ENCODE measurements at places on chromosomes 7 and 10.
A peak's percentile ranks its signal among the peaks of the same experiment; 100 is the strongest.

GRCh38 chr7:117008886-117009531, 55.7 kb downstream of the ST7 start:
- no peak for DNase-seq

DNA sequence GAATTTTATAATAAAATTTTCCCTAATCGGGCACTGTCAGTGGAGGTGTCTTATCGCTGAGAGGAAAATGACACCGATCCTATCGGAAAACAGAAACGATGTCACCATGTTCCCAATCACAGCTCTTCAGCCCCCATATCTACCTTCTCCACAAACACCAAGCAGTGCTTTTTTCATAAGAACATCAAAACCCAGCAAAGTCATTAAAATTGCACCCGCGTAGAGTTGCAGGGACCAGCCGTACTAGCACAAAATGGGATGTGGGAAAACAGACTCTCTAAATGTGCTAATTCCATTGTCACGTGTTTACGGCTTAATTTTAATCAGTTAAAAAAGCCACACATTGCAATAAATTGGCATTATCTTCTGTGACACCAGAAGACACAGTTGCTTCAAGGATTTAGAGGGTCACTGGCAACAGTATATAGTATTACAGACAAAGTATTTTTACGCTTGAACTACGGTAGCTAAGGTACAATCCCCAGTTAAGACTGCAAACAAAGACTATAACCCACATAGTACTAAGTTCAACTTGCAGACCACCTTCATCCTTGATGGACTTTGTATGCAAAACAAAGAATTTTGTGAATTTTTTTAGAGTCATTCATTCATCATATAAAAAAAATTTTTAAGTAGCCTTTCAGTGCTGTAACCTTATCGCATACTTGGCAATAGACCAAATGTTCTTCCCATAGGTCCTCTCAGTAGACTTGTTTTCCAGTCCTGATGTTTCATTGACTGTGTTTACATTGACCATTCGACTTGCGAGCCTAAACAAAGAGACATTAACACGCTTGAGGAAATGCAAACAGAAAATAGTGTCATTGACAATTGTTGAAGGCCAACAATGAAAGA, 116.0 kb downstream of the VTI1A start:
- DNase-seq, result peak; percentile 8

DNA sequence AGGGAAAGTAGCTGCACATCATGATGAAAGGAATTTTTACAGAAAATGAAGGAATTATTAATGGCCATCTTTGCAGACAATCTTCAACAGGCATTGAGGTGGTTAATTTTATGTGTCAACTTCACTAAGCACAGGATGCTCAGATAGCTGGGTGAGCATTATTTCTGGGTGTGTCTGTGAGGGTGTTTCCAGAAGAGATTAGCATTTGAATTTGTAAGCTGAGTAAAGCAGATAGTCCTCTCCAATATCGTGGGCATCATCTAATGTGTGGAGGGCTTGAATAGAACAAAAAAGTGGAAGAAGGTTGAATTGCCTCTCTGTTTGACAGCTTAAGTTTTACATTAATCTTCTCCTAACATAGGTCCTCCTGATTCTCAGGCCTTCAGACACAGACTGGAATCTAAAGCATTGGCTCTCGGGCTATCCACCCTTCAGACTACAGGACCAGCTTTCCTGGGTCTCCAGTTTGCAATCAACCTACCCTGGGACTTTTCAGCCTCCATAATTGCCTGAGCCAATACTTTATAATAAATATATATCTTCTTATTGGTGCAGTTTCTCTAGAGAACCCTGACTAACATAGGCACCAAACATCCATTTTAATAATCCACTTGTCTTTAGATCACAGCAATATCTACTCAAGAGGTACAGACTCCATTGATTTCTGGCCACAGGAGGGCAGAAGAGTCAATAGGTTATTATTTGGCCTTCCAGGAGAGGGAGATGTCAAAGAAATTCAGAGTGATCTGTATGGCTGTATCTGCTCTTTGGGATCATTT, 10.5 kb upstream of the CRPPA start:
- DNase-seq, result peak; percentile 50

DNA sequence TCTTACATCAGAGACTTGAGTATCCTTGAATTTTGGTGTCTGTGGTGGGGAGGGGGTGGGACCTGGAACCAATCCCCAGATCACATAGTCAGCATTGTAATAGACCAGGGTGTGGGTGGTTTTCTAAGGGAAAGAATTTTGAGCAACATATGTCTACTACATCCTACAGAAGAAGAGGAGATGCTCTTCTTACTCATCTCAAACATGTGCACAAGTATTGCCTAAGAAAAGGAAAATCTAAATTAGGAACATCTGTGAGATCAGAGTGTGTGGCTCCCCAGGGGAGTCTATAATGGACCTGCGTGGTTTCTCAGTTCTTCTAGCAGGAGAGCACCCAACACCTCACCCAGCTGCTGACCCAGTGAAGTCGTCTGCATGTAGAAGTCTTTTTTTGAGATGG, 148.8 kb downstream of the CCDC3 start:
- DNase-seq, result no peak

GRCh38 chr10:114624951-114625780, 32.9 kb downstream of the ABLIM1 start:
- peak; percentile 76 for DNase-seq

DNA sequence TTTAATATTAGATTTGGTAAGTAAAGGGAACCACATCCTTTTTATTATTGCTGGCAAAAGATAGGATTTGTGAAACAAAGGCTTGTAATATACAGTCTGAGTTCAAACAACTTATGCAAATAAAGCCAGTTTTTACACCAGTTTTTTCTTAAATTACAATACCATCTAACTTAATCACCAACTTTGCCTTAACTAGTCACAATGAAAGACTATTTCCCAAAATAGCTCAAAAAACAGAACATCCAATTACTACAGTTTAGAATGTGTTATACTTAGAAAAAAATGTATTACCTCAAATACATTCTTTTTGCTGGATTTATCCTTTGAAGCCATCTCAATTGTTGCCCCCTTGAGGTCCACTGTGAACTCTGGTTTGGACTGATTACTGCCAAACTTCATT, 108.5 kb downstream of the ARHGAP12 start:
- no peak for DNase-seq

DNA sequence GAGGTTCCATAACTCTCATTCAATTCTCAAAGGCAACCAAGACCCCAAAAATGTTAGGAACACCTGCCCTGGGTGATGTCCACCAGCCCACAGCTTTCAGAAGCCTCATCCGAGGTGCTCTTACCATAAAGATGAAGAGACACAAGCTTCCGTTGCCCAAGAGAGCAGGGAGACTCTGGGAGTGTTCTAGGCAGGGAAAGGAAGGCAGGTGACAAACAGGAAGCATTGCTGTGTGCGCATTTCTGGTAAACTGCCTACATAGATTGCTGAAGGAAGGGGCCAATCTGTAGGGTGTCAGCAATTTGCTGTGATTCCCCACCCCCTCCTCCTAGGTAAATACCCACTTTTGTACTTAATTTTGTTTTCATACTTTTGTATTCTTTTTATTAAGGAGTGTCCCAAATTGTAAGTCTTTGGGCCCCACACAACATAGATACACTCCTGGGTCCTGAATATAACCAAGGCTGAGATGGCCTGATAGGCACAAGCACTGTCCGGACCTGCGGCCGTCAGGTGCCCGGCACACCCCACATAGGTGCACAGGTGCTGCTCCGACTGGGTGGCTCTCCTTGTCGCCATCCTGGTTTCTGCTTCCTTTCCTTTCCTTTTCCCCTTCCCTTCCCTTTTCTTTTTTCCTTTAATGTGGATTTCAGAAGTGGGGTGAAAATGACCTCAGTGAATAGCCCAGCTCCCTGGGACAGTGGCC, 51.4 kb upstream of the SMNDC1 start:
- no peak for DNase-seq

- no peak for DNase-seq
These were observed 4.5 kb downstream of the RSU1 start for GRCh38 chr10:16812676-16813075.

- DNase-seq, result no peak
These were observed 724.5 kb upstream of the POT1 start for GRCh38 chr7:125654076-125654475.

DNA sequence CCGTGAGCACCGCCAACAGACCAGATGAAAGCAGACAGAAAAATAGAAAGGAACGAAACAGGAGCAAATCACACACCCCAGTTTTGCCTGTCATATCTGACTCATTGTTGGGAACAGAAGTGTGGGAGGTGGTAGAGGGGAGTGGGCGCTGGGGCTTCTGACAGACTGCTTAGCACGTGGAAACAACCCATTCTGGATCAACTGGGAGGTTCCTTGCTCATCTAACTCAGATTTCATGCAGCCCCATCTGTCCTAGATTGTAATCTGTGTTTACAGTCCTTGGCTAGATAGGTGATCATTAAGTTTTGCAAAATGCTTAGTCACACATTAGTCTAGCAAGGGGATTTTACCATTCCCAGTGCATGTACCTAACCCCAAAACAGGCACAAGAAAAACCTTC, 154.1 kb downstream of the NRP1 start:
- DNase-seq, result no peak

DNA sequence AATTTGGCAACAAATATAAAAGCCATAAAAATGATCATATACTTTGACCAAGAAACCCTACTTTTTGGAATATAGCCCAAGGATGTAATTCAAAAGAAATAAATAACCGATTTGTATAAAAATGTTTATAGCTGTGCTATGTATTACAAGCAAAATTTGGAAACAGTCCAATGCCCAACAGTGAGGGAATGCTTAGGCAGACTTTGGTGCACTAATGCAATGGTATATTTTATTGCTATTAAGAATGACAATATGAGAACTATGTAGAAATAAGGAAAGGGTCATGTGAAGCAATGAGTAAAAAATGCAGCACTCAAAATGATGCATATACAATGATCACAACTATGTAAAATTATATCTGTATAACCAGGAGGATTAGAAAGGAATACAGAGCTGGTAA, 273.8 kb upstream of the HPS1 start:
- no peak for DNase-seq

DNA sequence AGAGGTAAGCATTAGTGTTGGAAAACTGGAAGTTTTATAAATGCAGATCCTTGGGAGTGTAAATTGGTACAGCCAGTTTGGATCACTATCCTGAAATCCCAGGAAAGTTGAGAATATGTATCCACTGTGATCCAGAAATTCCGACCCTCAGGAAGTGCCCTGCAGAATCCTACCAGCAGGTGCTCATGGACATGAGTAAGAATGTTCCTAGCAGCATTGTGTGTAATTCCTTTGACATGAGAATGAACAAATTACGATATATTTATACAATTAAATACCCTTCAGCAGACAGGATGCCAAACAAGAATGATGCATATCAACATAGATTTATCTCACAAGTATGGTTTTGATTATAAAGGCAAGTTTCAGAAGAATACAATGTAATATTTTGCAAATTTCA, 181.6 kb downstream of the XPNPEP1 start:
- no peak for DNase-seq

DNA sequence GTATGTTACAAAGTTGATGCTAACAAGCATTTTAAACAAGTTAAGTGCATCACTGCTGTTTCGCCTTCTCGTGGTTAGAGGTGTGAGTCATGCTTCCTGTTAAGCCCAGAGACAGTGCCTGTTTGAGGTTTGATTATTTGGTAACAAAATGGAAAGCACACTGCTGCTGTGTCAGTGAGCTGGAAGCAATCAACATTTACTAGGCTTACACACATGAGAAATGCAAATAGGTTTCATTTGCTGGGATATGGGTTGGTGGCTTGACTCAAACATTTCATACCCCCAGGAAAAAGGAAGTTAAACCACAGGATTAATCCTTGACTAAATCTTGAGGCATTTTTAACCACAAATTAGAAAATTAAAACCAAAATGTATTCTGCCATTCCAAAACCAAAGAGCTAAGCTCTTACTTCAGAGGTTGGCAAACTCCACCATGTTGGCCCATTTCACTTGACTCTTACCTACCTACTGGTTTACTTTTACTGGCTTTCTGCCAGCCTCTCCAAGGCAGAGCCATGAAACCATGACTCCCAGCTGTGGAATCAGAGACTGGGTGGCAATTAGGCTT, 139.2 kb downstream of the ETV1 start:
- peak; percentile 82 for DNase-seq

DNA sequence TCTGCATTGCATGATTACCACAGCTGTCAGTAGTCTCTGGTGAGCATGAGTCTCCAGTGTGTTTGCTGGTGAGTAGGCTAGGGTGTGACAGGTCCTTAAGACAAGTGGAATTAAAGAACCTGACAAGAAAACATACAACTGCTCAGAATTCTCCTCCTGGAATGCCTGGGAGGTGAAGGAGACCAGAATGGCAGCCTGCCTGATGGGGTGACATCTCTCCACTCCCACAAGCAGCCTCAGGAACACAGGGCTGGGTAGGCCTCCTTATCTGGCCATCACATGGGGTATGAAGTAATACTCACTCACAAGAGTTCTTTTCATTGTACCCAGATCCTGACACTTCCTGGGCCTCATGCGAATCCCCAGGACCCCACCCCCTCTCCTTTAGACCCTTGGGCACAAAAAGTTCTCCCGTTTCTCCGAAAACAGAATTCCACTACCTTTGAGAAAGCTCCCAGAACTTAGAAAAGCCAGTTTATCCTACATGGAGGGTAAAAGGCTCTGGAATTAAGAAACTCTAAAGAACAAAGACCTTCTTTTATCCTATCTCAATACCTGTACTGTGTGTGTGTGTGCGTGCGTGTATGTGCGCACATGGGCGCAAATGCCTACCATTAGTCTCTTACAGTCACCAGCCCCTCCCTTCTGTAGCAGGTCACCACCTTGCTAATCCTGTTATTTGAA, 33.4 kb upstream of the C1GALT1 start:
- DNase-seq, result no peak

DNA sequence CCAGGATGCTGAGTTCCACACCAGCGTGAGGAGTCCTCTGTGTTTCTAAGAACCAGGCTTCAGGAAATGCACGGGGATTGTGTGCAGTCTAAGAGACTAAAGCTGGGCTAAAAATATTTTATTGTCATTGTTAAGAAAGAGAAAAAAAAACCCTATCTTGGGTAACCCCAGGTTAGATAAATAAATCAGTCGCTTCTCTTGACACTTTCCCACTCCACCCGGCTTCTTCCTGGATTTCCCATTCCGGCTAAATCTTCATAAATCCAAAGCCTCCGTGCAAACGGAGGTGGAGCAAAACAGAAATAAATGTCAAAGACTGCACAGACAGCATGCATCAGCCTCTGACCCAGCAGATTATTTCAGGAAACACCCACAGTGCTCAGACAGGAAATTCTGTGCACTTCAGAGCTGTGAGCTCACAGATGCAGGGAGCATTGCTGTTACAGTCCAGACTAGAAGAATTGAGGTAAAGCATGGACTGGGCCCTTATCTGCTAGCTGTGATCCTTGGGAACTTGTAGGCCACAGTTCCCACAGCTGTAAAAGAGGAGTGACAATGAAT, 44.8 kb upstream of the GRID1 start:
- DNase-seq, result no peak

DNA sequence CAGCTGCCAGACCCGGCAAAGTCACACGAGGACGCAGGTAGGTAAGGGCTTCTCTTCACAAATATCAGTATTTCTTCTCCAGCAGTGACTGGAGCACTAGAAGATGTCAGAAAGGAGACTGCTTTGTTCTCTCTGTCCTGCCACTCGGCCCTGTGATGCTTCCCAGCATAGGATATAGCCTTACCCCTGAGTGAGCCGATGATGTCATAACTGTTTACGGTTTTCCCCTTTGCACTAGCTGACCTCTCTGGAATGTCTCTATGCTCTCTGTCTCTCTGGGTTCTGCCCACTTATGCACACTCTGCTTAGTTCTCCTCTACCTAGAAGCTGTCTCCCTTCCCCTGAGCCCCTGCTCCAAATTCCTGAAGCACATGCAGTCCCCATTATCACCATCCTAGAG, 167.5 kb upstream of the PODXL start:
- no peak for DNase-seq

Measured in LoVo (cell line).